ENCODE measurements at places on chromosomes 7 and 10.

- H3K36me3 ChIP-seq: no peaks in the 10 kb centered on the region
- peaks cover 25% of the 10 kb centered on the region for H3K27me3 ChIP-seq
- H3K27ac ChIP-seq: no peak overlapping the region
- no peak for DNase-seq
- H3K4me3 ChIP-seq: no peak overlapping the region
These were observed 4.2 kb upstream of the FOXL3 start for GRCh38 chr7:285731-286130.

- H3K36me3 ChIP-seq: no peaks in the 10 kb centered on the region
- no peaks in the 10 kb centered on the region for H3K4me1 ChIP-seq
- no peak overlapping the region for H3K4me3 ChIP-seq
- no peak for DNase-seq
These were observed 113.0 kb downstream of the ADAM22 start for GRCh38 chr7:88046839-88047573.

GRCh38 chr7:119996634-119997033, 276.3 kb upstream of the KCND2 start:
- H3K27me3 ChIP-seq: no peaks in the 10 kb centered on the region
- no peaks in the 10 kb centered on the region for H3K36me3 ChIP-seq
- H3K4me3 ChIP-seq: no peak overlapping the region

GRCh38 chr7:129559564-129559963, 52.0 kb upstream of the NRF1 start:
- no peak overlapping the region for H3K27ac ChIP-seq
- no peaks in the 10 kb centered on the region for H3K36me3 ChIP-seq
- no peak overlapping the region for H3K4me3 ChIP-seq
- no peaks in the 10 kb centered on the region for H3K4me1 ChIP-seq

- no peak for DNase-seq
- H3K4me3 ChIP-seq: peak overlapping the region; percentile 75
- H3K27me3 ChIP-seq: peaks cover under 1% of the 10 kb centered on the region
- H3K36me3 ChIP-seq: peaks cover 8% of the 10 kb centered on the region
- H3K4me1 ChIP-seq: peaks cover 31% of the 10 kb centered on the region
These were observed 1.5 kb downstream of the MAFK start for GRCh38 chr7:1531979-1532455.

DNA sequence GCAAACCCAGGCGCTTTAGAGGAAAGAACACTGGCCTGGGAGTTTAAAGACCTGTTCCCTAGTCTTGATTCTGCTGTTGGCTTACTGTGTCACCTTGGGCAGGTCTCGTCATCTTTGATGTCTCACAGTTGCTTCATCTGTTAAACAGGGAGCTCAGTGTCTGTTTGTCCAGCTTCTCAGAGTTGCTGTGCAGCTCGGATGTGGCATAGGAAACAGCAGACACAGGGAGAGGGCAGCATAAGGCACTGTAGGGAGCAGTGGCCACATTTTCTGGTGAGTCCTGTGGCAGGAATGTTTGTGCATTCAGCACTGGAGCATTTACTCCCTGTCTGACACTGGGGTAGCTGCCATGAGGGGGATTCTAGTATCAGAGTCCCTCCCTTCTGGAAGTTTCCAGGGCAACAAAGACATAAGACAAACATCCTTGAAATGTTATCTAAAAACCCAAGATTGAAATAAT, 2.0 kb downstream of the REPIN1 start:
- no peaks in the 10 kb centered on the region for H3K27me3 ChIP-seq
- peak overlapping the region; percentile 5 for H3K4me3 ChIP-seq
- no peak for DNase-seq
- H3K4me1 ChIP-seq: peaks cover 10% of the 10 kb centered on the region
- H3K36me3 ChIP-seq: peaks cover 19% of the 10 kb centered on the region

GRCh38 chr7:128948312-128948973, 10.7 kb downstream of the IRF5 start:
- no peak overlapping the region for H3K4me3 ChIP-seq
- no peak for DNase-seq
- H3K27me3 ChIP-seq: no peaks in the 10 kb centered on the region
- H3K27ac ChIP-seq: no peak overlapping the region
- H3K4me1 ChIP-seq: no peaks in the 10 kb centered on the region

GRCh38 chr7:90078921-90079320, 75.3 kb upstream of the STEAP1 start:
- no peaks in the 10 kb centered on the region for H3K27me3 ChIP-seq
- no peak overlapping the region for H3K4me3 ChIP-seq
- DNase-seq: no peak
- H3K27ac ChIP-seq: no peak overlapping the region
- H3K36me3 ChIP-seq: no peaks in the 10 kb centered on the region
- H3K4me1 ChIP-seq: no peaks in the 10 kb centered on the region

DNA sequence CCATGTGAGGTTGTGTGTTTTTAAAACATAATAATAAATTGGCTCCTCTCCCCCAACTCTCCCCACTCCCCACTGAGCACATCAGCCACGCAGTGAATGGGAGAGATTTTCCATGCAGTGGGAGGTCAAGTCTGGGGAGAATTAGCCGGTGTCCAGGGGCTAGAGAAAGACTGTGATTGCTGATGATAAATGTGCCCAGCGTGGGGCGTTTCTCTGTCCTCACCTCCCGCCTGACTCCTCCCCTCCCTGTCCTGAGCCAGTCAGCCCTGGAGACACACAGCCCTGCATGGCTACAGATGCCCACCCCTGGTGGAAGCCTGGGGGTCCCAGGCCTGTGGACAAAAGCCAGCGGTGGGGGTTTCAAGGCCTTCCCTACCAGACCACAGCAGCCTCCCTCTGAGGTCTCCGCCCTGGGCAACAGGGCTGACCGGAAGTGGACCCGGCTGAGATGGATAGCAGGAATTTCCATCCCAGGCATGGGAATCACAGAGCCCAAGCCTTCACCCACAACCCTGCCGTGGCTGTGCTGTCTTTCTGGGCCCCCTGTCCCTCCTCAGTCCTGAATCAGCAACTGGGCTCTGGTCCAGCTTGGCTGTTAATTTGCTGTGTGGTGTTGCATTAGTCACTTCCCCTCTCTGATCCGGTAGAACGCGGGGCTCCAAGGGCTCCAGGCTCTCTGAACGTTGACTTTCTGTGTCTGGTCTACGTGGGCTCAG, 46.8 kb upstream of the SLC29A3 start:
- H3K4me1 ChIP-seq: peaks cover 14% of the 10 kb centered on the region
- no peak overlapping the region for H3K27ac ChIP-seq

- no peak overlapping the region for H3K27ac ChIP-seq
- DNase-seq: no peak
- no peaks in the 10 kb centered on the region for H3K4me1 ChIP-seq
- H3K4me3 ChIP-seq: no peak overlapping the region
These were observed 51.2 kb upstream of the ABI1 start for GRCh38 chr10:26911811-26912461.

- DNase-seq: no peak
- no peak overlapping the region for H3K4me3 ChIP-seq
- no peaks in the 10 kb centered on the region for H3K36me3 ChIP-seq
These were observed 35.2 kb upstream of the MBL2 start for GRCh38 chr10:52807803-52808202.

DNA sequence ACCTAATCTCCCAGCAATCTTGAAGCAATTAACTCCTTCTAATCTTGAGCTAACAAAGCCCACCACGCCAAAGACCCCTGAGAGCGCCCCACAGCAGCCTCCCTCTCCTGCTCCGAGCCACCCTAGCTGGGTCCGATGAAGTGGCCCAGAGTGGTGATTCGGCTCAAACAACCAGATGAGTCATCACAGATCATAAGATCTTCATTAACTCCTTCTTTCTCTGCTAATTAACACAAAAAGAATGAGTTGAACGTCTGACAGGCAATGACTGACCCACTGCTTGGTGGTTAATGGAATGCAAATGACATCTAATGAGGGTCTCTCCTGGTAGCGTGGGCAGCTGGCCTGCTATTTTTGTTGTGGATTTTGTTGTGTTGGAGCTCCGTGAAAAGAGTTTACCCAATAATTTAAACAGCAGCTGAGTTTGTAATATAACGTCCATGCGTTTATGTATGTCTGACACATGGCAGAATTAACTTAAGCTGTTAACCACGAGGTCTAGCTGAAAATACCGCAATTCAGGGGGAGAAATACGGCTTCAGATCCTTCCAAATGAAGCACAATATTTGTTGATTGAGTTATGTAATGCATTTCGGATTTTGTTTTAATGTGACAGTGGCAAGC, 161.4 kb downstream of the RAB11FIP2 start:
- H3K27me3 ChIP-seq: no peaks in the 10 kb centered on the region
- H3K4me3 ChIP-seq: no peak overlapping the region
- DNase-seq: no peak
- no peaks in the 10 kb centered on the region for H3K4me1 ChIP-seq
- no peak overlapping the region for H3K27ac ChIP-seq

GRCh38 chr10:77820349-77820748, 106.2 kb downstream of the DLG5 start:
- peak; percentile 50 for DNase-seq
- H3K4me1 ChIP-seq: no peaks in the 10 kb centered on the region
- H3K36me3 ChIP-seq: peaks cover 18% of the 10 kb centered on the region

- H3K36me3 ChIP-seq: no peaks in the 10 kb centered on the region
- DNase-seq: no peak
- no peak overlapping the region for H3K27ac ChIP-seq
- no peaks in the 10 kb centered on the region for H3K27me3 ChIP-seq
These were observed 30.5 kb downstream of the ENO4 start for GRCh38 chr10:116879817-116880216.

- no peak overlapping the region for H3K4me3 ChIP-seq
- no peaks in the 10 kb centered on the region for H3K36me3 ChIP-seq
- H3K27ac ChIP-seq: no peak overlapping the region
- H3K27me3 ChIP-seq: no peaks in the 10 kb centered on the region
- DNase-seq: no peak
These were observed 11.0 kb upstream of the COL17A1 start for GRCh38 chr10:104096692-104097091.

- no peaks in the 10 kb centered on the region for H3K27me3 ChIP-seq
- no peaks in the 10 kb centered on the region for H3K36me3 ChIP-seq
- no peak overlapping the region for H3K27ac ChIP-seq
- H3K4me1 ChIP-seq: no peaks in the 10 kb centered on the region
These were observed 7.3 kb downstream of the SLC25A13 start for GRCh38 chr7:96314402-96315124.

DNA sequence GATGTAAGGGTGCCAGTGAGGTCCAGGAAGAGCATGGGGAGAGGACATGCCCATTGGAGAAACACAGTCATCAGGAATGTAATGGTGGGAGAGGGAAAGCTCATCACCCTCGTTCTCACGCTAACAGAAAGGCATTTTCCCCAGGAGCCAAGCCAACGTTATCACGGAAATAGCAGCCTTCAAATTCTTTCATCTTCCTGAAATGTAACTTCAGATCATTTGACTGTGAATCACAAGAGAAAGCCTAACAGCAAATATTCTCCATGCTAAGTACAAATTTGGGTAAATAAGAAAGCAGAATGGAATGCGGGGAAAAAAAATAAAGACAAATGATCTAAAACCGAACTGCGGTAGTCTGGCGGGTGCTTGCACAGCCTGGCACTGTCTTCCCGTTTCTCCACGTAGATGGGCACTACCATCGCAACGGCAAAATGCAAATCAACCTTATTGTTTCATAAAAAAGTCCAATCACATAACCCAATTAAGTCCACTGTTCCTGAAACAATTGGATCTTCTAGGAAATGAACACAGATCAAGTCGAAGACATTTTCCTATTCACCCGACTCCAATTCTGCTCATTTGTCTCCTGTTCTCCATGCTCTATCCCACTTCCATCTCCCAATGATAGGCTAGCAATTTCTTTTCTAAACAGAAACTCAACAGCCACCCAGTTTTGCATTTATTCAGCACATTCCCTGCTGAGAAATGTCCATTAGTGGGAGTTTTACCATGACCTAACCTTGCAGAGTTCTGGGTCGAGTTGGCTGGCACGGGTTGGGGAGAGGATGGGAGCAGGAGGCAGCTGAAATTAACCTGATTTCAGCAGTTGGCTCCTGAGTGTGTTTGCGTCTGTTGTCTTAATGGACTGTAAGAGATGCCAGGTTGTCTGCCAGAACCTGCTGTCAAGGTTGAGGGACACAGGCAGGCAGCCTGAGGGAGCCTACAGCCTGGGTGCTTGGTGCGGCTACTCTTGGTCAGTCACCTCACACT, 74.6 kb upstream of the FRMD4A start:
- H3K36me3 ChIP-seq: no peaks in the 10 kb centered on the region
- H3K4me3 ChIP-seq: no peak overlapping the region
- DNase-seq: peak; percentile 79
- H3K4me1 ChIP-seq: peaks cover 13% of the 10 kb centered on the region

- peaks cover 12% of the 10 kb centered on the region for H3K4me1 ChIP-seq
- DNase-seq: no peak
- no peak overlapping the region for H3K27ac ChIP-seq
- no peaks in the 10 kb centered on the region for H3K27me3 ChIP-seq
- no peak overlapping the region for H3K4me3 ChIP-seq
- no peaks in the 10 kb centered on the region for H3K36me3 ChIP-seq
These were observed 3.8 kb downstream of the TMEM184A start for GRCh38 chr7:1552200-1552599.

- H3K27ac ChIP-seq: no peak overlapping the region
- DNase-seq: no peak
- H3K4me1 ChIP-seq: no peaks in the 10 kb centered on the region
These were observed 33.7 kb downstream of the CFAP58 start for GRCh38 chr10:104387130-104387888.

DNA sequence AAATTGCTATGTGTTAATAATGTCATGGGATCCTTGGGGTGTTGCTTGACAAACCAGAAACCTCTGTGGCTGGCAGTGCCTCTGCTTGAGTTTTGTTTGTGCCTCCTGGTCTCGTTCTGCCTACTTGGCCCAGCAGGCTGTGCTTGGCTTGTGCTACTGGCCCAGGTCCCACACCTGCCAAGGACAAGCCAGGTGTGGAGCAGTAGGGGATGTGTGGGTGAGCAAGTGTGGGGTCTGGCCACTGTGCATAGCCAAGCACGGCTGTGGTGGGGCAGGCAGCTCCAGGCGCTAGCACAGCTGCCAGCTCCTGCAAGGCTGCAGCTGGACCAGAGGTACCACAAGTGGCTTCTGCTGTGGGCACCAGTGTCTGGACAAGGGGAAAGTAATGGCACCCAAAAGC, 149.6 kb upstream of the HGF start:
- no peak for DNase-seq
- no peaks in the 10 kb centered on the region for H3K36me3 ChIP-seq
- H3K4me1 ChIP-seq: no peaks in the 10 kb centered on the region
- H3K27me3 ChIP-seq: no peaks in the 10 kb centered on the region
- H3K27ac ChIP-seq: no peak overlapping the region

GRCh38 chr10:64952042-64952441, 1430.8 kb downstream of the REEP3 start:
- H3K27me3 ChIP-seq: no peaks in the 10 kb centered on the region
- no peaks in the 10 kb centered on the region for H3K36me3 ChIP-seq
- H3K4me1 ChIP-seq: no peaks in the 10 kb centered on the region
- no peak overlapping the region for H3K4me3 ChIP-seq
- DNase-seq: no peak

- H3K4me3 ChIP-seq: no peak overlapping the region
- no peaks in the 10 kb centered on the region for H3K36me3 ChIP-seq
- no peak overlapping the region for H3K27ac ChIP-seq
These were observed 54.8 kb upstream of the CACUL1 start for GRCh38 chr10:118809357-118810220.

GRCh38 chr7:42934291-42934690, 2.1 kb downstream of the MRPL32 start:
- H3K27ac ChIP-seq: no peak overlapping the region
- no peak overlapping the region for H3K4me3 ChIP-seq
- DNase-seq: no peak
- no peaks in the 10 kb centered on the region for H3K27me3 ChIP-seq
- peaks cover 7% of the 10 kb centered on the region for H3K36me3 ChIP-seq

- peaks cover 27% of the 10 kb centered on the region for H3K4me1 ChIP-seq
- no peaks in the 10 kb centered on the region for H3K27me3 ChIP-seq
- peaks cover 22% of the 10 kb centered on the region for H3K36me3 ChIP-seq
- DNase-seq: no peak
These were observed 116.6 kb downstream of the NEURL1 start for GRCh38 chr10:103610083-103610472.

GRCh38 chr7:38309555-38309954, 36.1 kb upstream of the TARP start:
- no peaks in the 10 kb centered on the region for H3K4me1 ChIP-seq
- H3K4me3 ChIP-seq: no peak overlapping the region
- no peak for DNase-seq
- no peak overlapping the region for H3K27ac ChIP-seq
